ENCODE measurements at places on chromosomes 6 and 20. TPM values are rescaled to one million over a fixed set of nuclear protein-coding genes. Genes with fewer than 3 reads are reported as not detected.
A peak's percentile ranks its signal among the peaks of the same experiment; 100 is the strongest.

DNA sequence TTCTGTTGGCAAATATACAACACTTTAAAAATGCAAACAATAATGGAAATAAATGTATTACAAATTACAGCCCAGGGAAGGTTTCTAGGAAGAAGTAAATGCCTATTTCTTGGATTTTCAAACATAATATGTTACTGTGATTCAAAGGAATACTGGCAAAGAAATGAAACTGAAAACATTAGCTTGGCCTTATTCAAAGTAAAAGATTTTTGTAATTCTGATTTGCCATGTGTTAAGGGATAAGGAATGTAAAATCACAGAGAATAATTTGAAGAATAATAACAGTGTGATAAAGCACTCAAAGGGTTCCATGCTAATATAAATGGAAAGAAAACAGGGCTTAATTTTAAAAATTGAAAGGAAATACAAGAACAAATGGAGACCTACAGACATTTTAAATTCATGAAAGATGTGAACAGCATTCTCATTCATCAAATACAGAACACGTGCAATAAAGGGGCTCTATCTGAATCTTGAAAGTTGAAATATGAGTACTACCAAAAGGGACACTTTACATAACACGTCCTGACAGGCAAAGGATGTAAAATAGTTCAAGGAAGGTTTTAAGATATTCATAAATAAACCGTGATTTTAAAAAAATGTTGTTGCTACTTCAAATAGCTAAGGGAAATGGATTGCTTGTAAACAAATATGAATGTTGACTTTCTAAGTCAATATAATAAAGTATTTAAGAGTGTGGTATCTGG lies 138.1 kb downstream of the RFPL4B start:
- DNase-seq, result no peak

DNA sequence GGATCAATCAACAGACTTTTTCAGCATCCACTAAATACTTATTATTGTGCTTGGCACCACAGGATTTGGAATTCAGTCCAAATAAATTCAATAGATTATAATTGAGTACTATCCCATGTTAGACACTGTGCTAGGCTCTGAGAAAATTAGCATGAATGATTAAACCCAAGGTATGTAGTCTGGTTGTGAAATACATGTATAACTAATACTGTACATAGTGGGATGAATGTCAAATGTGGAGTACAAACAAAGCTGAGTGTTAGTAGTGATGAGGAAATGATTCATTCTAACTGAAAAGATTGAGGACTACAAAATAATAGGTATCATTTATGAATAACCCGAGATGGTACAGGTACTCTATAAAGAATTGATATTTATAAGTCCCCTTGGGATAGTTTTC lies 111.9 kb upstream of the FLRT3 start:
- no peak for DNase-seq

OGFRL1 gene
- total RNA-seq, result 23.6 TPM

- no peak for DNase-seq
Measured at GRCh38 chr20:54549658-54550326, 74.4 kb downstream of the DOK5 start.

DNA sequence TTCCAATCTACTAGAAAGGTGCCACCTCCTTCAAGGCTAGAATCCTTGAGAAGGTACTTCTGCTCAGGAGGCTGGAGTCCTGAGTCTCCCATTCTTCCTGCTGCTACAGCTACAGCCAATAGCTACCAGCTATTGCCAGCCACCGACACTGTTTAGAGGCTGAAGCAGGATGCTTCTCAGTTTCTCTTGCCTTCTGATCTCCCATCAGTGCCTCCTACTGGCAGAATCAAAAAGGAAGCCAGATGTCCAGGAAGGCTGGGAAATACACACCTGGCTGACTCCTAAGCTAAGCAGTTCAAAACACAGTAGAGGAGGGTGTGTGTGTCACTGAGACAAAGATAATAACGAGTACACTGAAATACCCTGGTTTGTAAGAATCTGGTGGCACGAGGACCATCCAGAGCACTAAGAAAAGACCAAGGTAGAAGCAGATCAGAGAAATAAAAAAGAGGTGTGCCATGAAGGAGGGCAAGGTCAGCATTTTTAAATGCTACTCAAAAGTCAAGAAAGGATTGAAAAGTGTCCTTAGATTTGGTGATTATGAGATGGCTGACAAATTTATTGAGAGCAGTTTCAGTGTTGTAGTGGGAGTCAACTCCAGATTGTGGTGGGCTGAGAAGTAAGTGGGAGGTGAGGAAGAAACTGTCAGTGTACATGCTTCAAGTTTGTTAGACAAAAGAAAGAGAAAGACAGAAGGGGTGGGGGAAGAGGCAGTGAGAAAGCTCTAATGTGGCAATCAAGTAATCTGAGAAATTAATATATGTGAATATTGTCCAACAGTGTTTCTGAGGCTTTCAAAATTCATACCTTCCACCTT lies 2.3 kb upstream of the HLA-DMA start:
- DNase-seq, result no peak

- DNase-seq, result no peak
Measured at GRCh38 chr20:1389703-1390580, 2.9 kb downstream of the FKBP1A start.

- DNase-seq, result no peak
Measured at GRCh38 chr6:51843456-51844056, 243.9 kb downstream of the PKHD1 start.

GRCh38 chr20:44137266-44137801 lies 49.7 kb downstream of the JPH2 start:
- DNase-seq, result peak; percentile 88

DNA sequence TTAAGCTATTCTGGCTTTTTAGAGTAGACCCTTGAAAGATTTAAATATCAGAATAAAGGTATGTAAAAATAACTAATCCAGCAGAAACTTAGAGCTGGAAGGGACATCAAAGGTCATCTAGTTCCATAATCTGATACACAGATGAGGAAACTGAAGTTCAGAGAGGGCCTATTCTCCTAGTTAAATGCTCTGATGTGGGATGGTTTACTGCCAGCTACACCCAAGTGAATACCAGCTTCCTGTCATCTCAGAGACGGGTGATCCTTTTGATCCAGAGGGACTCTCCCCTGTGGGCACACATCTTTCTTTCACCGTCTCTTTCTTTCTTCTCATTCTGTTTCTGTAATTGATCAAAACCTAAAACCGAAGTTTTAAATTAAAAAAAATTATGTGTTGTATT lies 94.1 kb downstream of the MAN1A1 start:
- no peak for DNase-seq

DNA sequence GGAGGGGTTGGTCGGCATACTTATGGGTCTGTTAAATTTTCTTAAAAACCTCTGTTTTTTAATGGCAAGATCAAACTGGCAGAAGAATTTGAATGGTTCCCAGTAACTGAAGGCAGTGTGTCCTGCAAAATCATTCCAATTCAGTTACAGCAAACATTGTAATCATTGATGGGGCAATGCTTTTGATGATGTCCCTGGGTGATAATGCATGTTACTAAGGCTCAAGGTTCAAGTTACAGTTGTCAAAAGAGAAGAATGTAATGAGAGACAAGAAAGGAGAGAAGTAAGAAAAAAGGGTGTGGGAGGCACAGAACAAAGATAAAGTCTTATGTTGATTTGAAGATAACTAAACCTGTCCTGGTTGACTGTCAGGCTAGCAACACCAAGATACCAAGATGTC lies 54.9 kb downstream of the CEP162 start:
- DNase-seq, result no peak

DNA sequence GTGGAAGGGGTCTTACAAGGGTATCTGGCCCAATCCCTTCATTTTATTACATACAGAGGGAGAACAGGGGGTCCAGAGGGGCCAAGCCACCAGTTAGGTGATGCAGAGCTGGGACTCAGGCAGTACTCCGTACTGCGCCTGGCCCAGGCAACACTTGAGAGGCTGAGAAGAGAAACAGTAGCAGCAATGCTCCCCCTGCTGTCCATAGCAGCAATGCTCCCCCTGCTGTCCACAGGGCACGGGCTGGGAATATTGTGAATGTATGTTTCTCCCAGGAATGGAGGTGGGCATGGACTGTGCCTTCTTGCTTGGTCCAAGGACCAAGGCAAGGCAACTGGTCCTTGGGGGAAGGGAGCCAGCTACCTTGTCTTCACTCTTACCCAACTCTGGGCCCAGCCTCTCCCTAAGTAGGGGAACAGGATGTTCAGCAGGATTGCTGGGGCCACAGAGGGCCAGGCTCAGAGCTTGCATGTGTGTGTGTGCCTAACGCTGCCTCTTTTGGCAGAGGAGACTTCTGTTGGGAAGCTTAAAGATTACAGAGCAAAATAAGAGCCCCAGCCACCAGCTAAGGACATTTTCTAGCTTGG lies 14.8 kb upstream of the FAM83C start:
- DNase-seq, result peak; percentile 78

DNA sequence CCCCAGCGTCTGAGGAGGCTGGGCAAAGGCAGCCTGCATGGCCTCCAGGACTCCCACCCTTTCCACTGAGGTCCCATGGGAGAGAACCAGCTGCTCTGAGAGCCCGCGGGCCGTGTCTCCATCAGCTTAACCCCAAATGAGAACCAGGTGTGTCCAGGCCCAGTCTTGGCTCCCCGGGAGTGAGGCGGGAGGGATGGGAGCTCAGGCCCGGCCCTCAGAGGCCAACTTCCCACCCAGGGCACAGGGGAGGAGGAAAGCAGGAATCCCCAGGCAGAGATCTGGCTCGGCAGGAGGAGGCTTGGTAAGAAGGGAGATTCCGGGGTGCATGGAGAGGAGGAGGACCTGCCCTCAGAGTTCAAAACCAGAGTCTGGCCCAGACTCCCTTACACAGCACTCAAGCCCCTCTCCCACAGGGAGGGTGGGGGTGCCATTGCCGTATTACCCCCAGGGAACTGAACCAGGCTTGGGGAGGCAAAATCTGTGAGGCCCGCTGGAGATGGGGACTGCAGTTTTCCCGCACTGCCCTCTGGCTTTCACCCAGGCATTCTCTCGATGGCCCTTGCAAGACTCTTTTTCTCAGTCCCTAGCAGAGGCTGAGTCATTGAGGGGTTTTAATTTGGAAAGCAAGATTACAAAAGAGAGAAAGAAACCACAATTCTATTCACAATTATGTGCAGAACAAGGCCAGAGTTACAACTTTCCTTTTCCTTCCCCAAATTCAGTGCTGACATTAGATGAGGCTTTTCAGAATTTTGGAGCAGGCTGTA lies 17.1 kb downstream of the FOXF2 start:
- DNase-seq, result peak; percentile 83

DNA sequence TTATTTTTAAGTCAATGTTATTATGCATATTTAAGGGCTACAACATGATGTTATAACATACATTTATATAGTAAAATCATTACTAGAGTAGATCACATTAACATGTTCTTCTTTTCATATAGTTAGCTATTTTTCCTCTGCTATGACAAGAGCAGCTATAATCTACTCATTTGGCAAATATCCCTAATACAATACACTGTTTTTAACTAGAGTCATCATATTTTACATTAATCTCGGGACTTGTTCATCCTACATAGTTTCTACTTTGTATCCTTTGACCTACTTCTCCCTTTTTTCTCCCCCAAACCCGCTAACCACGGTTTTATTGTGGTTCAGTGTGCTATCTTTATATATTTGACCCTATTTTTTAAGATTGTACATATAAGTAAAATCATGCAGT lies 249.0 kb downstream of the EPM2A start:
- no peak for DNase-seq

GPANK1 gene
- 17.2 TPM for total RNA-seq

DNA sequence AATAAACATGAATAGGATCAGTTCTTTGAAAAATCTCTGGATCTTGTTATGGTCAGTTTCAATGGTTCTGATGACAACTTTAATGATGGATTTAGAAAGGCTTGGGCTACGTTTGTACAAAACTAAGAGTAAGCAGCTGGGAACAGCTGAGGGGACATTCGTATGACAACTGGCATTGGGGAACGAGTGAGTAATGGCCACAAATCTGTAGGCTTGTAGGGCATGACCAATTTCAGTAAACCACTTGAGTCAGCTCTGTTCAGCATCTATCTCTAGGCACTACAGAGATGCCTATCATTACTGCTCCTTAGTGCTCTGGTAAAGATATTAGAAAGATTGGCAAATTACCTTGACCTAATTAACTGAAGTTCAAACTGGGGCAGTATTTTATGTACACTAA lies 1375.6 kb downstream of the EPHA7 start:
- DNase-seq, result no peak

DNA sequence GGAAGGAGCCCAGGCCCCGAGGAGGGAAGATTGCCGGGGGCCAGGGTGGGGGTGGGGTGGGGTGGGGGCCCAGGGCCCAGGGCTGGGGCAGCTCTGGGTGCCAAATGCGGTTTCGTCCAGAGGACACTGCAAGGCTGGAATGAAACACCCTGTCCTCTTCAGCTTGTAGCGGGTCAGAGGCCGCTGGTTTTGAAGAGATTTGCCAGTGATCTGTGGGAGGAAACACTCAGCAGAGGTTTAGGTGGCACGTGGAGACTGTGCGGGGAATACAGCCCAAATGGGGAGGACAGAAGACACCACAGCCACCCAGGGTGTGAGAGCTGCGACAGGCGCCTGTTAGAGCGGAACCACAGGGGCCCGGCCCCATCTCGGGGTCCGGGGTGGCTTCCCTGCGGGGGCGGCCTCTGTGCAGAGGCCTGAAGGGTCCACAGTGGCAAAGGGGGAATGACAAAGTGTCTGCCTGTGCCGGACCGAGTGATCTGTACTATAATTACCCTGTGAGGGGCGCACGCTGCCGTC lies 29.2 kb downstream of the FRMD1 start:
- DNase-seq, result no peak

DNA sequence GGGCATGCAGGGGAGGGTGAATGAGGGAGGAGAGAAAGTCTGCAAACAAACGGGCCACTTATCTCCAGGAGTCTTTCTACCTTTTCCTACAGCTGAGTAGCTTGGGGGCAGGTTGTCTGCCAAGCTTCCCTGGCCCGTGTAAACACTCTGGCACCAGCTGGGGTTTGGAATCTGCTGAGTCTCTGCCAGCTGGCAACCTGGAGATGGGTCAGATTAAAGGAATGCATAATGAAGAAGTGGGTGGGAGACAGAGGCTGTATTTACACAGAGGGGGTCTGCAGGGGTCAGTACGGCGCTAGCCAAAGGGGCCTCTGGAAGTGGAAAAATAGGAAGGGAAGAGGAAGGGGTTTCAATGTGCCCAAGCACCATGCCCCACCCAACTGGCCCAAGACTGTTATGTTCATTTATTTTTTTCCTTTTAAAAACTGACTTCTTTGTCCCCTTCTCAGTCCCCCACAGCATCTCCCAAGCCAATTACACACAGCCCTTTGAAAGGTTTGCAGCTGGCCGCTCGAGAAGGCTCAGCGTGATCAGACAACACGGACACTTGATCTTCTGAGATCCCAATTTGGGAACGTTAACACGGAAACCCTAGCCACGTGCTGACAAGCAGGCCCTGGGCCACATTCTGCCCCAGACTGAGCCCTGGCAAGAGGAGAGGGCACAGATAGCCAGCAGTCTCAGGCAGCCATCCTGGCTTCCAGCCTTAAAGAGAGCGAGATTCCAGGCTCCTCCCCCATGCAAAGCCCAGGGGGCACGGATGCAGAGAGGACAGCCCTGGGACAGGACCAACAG lies 25.2 kb downstream of the TRAM2 start:
- peak; percentile 80 for DNase-seq

DNA sequence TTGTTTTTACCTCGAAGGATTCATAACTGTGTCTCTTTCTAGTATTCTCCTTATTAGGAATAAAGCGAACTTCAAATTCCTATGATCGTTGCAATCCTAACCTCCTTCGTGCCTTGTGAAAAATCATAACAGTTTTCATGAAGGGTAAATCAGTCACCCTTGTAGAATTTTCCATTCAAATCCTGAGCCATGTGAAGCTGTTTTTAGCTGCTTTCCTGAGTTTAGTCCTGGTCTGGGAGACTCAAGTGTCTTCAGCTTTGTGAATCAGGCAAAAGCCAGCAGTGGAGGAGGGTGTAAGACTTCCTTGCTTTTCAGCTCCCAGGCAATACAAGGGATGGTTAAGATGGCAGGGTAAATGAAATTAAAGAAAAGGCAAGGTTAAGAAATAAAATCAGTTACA lies 24.3 kb downstream of the GCNT2 start:
- no peak for DNase-seq

GRCh38 chr20:43124241-43124640 lies 65.5 kb downstream of the PTPRT start:
- DNase-seq, result no peak

All from fibroblast of lung (primary cell).